ENCODE measurements at places on chromosomes 12 and 14. TPM values are rescaled to one million over a fixed set of nuclear protein-coding genes. Genes with fewer than 3 reads are reported as not detected.

DNA sequence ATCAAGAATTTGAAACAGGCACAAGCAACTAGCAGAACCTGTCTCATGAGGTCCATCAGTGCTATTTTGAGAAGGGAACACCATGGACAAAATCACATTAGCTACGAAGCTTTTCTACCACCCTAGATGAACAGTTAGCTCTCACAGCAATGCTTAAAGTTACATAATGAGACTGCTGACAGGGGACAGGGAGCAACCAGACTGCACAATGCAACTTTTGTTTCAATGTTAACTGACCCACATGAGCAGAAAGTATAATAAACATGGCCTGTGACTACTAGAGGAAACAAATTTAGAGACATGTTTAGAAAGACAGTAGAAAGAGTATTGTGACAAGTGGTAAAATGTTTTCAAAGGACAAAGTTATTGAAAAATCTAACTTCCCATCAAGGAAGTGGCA is 282.8 kb downstream of the CEP128 start:
- no peak for DNase-seq

The RNF212B gene
- total RNA-seq = not detected

GRCh38 chr12:71652656-71653055 is 11.0 kb downstream of the ZFC3H1 start:
- no peak for DNase-seq

The LMNTD1 gene
- total RNA-seq = not detected

DNA sequence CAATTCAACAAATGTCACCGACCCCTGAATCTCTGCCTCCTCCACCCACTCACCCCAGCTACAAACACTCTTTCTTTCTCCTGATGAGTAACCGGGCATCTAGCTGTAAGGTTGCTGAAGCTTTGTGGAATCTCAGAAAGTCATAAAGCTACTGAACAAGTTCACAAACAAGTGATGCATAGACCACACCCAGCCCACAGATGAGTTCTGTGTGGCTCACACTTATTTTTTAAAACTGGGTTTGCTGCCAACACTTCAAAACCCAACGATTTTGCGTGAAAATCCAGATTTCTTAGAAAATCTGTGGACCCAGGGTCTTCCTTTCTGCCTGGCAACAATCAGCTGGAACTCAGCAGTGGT is 96.1 kb downstream of the APAF1 start:
- no peak for DNase-seq

The NKX2-1 gene
- total RNA-seq = not detected

- DNase-seq = no peak
Measured at GRCh38 chr14:67319142-67319541, 40.5 kb downstream of the ATP6V1D start.

- no peak for DNase-seq
Measured at GRCh38 chr12:26711569-26711968, 121.4 kb downstream of the ITPR2 start.

DNA sequence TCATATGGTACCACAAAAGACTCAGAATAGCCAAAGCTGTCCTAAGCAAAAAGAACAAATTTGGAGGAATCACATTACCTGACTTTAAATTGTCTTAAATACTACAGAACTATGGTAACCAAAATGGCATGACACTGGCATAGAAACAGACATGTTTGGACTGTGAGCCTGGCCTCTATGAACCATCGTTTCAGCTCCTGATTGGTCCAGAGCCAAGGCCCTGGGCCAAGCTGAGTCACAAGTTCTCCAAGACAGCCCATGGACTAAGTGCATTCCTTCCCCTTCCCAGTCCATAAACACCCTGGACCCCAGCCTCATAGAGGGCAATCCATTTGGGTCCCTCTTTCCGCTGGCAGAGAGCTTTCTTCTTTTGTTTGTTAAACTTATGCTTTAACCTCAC is 12.1 kb upstream of the PRR4 start:
- DNase-seq = no peak

GRCh38 chr12:11568155-11568761 is 81.2 kb upstream of the ETV6 start:
- DNase-seq = no peak

DNA sequence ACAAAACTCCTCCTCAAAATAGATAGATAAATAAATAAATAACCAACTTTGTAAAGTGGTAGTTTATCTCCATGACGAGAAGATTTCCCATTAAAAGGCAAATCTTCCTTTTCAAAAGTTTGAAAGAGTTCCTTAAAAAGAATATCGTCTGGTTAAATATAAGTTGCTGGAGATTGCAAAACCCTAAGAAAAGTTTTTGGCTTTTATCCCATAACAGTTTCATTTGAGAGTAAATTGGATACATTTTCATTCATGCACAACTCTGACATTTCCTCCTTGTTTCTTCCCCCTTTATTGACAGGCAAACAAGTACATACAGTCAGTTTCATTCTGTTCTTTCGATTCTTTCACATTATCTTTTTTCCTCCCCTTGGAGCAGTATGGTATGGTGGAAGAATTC is 45.4 kb upstream of the BTG1 start:
- DNase-seq = no peak

The GPRC5D gene
- not detected for total RNA-seq

DNA sequence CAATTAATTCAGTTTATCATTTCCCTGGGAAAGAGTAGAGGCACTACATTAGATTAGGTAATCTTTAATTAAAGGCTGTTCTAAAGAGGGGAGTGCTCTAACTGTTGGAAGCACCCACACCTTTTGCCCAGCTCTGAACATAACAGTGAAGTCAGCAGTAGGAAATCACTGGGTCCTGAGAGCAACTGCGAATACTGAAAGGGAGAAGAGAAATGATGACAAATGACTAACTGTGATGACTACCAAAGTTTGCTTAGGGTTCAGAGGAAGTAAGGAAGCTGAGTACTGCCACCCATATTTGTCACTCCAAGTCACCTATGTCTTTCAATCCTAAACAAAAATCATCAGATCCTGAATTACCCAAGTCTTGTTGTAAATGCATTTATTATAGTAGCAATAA is 140.6 kb downstream of the EPS8 start:
- no peak for DNase-seq

GRCh38 chr12:54661048-54661447 is 12.9 kb upstream of the DCD start:
- no peak for DNase-seq

DNA sequence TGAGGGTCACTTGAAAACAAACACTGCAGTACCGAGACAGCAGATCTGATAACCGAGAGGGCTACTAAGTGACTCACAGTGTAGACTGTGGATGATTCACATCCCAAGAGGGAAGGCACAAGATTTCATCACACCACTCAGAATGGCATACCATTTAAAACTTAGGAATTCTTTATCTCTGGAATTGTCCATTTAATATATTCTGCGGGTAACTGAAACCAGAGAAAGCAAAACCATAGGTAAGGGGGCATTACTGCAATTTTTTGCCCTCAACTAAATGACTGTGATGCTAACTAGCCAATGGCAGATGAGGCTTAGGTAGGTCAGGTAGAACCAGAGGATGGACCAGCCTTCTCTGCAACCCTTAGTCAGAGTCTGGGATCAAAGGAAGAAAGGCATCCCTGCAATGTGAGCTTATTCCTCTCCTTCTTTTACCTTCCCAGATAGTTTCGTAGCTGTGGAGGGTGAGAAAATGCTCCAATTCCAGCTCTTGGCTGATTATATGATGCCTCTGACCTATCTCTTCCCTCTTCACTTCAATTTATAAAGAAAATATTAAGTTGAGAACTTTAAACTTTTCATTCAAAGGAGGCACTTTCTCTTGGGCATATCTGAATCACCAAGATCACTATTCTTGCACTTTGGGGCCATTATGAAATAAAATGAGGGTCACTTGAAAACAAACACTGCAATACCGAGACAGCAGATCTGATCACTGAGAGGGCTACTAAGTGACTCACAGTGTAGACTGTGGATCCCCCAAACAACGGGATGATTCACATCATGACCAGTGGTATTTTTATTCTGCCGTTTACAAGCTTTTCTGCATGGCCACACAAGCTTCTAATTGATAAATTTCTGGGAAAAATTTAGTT is 6.8 kb downstream of the ART4 start:
- no peak for DNase-seq

The SLC8B1 gene
- total RNA-seq = 34.3 TPM

The LRRIQ1 gene
- total RNA-seq = not detected
